Activated T-cell treated with anti-CD3 and anti-CD28 coated beads for 48 hours (primary cell): ENCODE measurements at places on chromosomes 1 and 21.

- no peak for DNase-seq
These were observed 18.8 kb downstream of the PKNOX1 start for GRCh38 chr21:42993051-42993712.

DNA sequence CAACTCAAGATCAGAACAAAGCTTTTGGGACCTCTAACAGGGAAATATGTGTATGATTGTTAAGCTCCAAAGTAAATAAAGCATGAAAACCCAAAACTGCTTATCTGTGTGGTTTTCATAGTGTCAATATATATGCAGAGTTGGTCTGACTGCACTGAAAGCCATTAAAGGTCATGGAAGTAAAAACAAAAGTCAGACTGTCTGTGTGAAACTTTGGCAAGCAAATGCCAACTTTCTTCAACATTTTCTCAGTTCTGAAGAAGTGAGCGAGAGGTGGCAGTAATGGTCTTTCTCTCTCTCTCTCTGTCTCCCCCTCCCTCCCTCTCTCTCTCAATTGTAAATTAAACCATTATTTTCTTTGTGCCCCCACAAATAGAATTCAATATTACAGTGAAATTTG, 100.1 kb upstream of the S1PR1 start:
- DNase-seq: no peak

DNA sequence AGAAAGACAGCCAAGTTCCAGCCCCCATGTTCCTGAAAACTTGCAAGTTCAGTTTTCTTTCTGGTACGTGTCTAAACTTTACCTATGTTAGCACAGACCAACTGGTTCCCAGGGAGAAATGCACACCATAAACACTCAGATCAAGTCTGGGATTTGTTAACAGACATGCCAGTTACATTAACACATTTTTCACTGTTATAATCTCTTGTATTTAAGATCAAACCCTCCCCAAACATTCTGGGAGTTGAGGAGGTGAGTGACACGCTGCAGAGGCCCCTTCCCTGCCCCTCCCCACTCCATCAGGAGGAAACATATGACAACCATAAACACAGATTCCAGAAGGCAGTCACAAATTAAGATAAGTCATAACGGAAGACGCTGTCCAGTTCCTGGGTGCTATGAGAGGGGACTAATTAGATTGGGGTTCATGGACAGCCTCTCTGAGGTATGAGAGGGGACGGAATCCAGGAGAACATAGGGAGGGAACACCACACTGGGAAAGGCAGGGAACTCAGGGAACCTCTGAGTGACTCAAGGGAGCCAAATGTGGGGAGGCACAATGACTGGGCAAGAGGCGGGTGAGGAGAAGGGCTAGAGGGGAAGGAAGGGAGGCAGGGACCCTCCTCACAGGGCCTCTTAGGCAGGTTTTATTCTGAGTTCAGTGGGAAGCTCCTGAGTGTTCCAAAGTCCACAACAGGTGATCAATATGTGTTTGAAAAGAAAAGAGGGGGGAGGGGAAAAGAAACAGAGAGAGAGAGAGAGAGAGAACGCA, 25.0 kb downstream of the DUSP10 start:
- no peak for DNase-seq

DNA sequence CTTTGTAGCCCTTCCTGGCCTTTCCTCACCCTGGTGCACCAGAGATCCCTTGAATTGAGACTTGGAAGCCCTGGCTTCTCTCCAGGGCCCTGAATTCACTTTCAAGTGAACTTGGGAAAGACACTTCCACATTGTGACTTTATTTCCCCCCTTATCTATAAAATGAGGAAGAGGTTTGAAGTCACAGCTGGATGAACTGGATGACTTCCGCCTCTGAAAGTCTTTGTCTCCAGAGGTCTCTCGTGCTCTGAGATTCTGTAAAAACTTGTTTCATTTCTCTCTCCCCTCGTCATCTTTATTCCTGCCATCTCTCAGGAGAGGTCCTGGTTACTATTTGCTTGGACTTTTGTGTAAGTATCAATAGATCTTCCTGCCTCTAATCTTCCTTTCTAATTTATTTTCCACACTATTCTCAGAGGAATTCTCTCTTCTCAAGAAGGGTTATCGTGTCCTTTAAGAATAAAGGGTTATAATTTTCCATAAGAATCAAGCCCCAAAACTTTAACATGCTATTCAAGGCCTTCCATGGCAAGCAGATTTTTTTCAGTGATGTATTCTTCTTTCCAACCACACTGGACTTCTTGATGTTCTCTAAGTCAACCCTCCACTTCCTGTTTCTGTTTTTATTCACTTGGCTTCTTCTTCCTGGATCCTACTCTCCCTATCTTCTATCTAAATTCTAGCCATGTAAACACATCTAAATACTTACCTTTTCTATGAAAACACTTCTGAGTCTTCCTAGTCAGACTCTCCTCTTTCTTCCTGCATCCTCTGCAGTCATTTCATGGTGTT, 6.5 kb upstream of the RPTN start:
- no peak for DNase-seq

GRCh38 chr1:101365186-101365585, 128.4 kb downstream of the S1PR1 start:
- no peak for DNase-seq
